Stimulated activated CD8-positive, alpha-beta memory T cell treated with anti-CD3 and anti-CD28 coated beads, Interleukin-15, amount 100 ng/mL, for 1 hour (primary cell): ENCODE measurements at places on chromosomes 1 and 21.
A peak's percentile ranks its signal among the peaks of the same experiment; 100 is the strongest.

DNA sequence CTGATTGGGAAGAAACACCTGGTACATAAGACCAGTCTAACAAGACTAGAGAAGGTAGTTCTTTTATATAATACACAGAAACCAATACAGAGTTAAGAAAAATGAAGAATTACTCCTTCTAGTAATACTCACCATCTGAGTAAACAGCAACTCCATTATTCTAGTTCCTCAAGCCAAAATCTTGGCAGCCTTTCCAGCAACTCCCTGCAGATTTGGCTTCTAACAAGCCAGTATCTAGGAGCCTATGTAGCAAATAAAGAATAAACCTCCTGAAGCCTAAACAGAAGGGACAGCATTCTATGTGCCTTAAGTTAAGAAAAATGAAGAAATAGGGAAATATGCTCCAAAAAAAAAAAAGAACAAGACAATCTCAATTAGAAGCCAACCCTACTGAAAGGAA lies 24.5 kb downstream of the ERO1B start:
- DNase-seq: no peak

DNA sequence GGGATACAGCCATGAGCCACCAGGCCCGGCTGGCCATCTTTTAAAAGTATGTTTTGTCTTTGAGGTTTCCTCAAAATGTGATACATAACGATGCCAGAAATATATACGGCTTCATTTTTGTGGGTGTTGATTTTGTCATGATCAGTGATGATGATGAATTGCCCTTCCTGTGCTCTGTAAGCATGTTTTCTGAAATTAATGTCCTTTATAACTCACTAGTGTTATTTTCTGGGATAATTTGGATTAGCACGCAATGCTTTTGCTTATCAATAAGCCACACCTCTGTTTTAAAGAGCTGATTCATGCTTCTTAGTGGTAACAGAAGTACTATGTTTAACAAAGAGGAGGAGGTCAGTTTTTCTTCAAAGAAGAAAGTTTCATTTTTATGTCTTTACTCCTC lies 25.6 kb downstream of the PHACTR4 start:
- DNase-seq: no peak

GRCh38 chr21:43790010-43790524 lies 690 bp downstream of the RRP1 start:
- DNase-seq: no peak

DNA sequence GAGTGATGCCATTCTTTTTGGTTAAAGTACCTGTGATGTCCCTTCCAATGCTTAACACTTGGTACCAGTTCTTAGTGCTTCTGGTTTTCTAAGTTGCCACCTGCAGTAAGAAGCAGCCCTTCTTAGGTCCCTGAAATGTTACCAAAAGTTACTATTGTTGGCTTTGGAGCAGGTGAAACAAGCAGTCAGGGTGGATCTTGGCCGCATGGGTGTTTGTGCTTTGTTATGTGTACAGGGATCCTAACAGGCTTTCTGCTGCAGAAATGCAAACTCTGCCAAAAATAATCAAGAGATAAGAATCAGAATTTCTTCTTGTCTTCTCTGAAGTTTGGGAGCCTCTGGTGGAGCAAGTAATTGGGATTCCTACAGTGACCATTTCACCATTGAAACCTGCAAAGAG lies 84.4 kb downstream of the UBE4B start:
- no peak for DNase-seq

DNA sequence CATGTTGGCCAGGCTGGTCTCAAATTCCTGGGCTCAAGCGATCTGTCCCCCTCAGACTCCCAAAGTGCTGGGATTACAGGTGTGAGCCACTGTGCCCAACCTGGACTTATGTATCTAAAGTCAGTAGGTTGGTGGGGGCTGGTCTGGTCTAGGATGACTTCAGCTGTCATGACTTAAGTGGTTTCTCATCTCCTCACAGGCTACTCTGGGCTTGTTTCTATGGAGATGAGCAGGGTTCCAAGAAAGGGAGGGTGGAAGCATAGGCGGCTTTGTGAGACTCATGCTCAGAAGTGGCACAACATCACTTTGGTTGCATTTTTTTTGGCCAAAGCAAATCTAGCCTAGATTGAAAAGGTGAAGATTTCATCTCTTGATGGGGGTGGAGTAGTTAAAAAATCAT lies 115.9 kb upstream of the IVNS1ABP start:
- no peak for DNase-seq

- peak; percentile 38 for DNase-seq
These were observed 25.9 kb downstream of the S100A6 start for GRCh38 chr1:153509729-153510354.

GRCh38 chr1:192131914-192132313 lies 26.3 kb upstream of the RGS18 start:
- DNase-seq: no peak

- no peak for DNase-seq
These were observed 99.5 kb downstream of the PRKAB2 start for GRCh38 chr1:147072482-147073432.
